GF-D8 (cell line): ENCODE measurements at places on chromosomes 12 and 14.

GRCh38 chr12:96120359-96121100 is 73.6 kb upstream of the ELK3 start:
- peak; percentile 57 for DNase-seq

GRCh38 chr12:29563636-29564035 is 66.2 kb upstream of the OVCH1 start:
- no peak for DNase-seq

DNA sequence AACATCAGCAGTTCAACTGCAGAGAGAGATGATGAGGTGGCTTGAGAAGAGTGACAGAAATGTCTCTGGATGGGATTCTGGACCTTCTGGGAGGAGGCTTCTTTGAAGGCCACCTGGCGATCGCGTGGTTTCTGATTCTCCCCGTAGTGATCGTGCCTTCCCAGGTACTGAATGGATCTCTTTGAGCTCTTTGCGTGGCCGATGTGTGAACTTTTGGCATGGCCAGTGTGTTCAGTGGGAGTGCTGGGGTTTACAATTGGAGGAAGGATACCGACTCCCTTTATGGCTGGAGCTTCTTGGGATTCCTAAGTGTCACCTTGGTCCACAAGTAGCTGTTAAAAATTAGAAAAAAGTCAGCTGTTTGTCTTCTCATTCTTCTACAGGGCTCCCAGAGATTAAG is 374.7 kb downstream of the C12orf75 start:
- no peak for DNase-seq

DNA sequence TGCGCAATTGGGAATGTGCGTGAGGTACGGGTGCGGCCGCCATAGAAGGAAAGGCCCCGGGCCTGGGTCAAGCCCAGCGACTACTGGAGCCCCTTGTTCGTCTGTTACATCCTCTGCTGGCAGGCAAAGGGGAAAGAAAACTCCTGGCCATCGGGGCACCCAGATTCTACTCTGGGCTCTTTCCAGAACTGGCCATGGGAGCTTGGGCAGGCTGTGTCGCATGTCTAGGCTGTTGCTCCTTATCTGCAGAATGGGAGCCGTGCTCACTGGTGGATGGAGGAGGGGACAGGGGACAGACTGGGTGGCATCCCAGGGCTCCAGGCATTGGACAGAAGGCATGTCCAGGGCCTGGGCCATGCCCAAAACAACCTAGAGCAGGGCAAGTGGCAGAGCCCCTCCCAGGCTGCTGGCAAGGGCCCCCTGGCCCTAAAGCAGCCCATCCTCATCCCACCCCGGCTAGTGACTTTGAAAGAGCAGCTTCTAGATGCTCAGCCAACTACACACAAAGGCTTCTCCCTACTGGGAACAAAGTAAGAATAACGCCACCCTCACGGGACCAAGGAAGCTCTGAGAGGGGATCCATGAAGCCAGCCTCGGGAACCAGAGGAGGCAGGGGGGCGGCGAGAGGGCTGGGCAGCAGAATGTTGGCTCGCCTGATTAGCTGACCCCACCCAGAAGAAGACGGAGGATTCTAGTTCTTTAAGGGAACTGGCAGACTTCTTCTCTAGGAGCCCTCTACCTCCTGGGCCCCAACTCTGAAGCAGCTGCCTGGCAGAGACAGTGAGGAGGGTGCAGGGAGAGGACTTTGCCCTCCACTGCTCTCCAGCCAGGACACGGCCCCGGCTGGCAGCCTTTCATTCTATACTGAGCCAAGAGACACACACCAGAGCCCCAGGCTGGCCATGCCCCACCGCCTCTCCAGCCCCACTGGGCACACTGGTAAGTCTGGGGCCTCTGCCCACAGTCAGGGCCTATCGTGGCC is 96.8 kb downstream of the SINHCAF start:
- no peak for DNase-seq

DNA sequence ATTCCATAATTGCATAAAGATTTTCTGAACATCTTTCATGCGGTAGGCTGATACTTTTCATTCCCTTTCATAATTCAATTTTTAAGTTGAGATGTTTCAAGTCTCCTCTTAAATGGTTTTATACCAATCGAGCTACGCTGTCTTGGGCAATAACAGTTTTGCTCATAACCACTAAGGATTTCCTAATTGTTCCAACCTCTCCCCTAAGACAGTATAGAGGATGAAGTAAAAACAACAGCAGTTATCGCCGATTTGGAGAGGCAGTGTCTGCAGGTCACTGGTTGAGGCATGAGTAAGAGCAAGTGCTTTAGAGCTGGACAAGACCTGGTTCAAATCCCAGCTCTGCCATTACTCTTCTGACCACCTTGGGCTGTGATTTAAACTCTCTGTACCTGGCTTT is 6.9 kb upstream of the MED13L start:
- peak; percentile 81 for DNase-seq

GRCh38 chr14:74514471-74514941 is 20.9 kb downstream of the ISCA2 start:
- no peak for DNase-seq

- no peak for DNase-seq
Observed at GRCh38 chr14:69289811-69290520, 30.0 kb downstream of the GALNT16 start.

GRCh38 chr12:99201906-99202645 is 445.5 kb upstream of the GARIN6 start:
- no peak for DNase-seq
